Nephron progenitor cell (in vitro differentiated cells): ENCODE measurements at places on chromosomes 2 and 18.
A peak's percentile ranks its signal among the peaks of the same experiment; 100 is the strongest.

- DNase-seq, result no peak
These were observed 42.8 kb upstream of the CYTIP start for GRCh38 chr2:157486596-157487270.

DNA sequence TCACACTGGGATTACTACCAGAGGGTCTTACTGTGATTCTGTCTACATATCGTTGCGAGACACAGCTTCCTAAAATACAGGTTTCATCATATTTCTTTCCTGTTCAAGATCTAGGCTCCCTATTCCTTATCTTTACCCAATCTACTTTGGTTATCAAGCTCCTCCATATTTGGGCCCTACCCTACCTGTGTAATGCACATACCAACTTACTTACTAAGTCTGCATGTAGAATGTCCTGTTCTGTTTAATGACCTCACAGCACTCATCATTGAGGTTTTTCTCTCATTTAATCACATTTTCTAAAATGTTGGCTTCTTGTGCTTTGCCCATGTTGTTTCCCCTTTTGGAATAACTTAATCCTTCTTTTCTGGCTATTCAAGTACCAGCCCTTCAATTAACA lies 551.1 kb downstream of the ZEB2 start:
- DNase-seq, result no peak

GRCh38 chr2:19652811-19653210 lies 249.0 kb downstream of the TTC32 start:
- DNase-seq, result no peak

- peak; percentile 31 for DNase-seq
These were observed 2.1 kb downstream of the KLHL14 start for GRCh38 chr18:32770666-32771168.

GRCh38 chr2:45123521-45124191 lies 114.4 kb upstream of the SIX2 start:
- no peak for DNase-seq

DNA sequence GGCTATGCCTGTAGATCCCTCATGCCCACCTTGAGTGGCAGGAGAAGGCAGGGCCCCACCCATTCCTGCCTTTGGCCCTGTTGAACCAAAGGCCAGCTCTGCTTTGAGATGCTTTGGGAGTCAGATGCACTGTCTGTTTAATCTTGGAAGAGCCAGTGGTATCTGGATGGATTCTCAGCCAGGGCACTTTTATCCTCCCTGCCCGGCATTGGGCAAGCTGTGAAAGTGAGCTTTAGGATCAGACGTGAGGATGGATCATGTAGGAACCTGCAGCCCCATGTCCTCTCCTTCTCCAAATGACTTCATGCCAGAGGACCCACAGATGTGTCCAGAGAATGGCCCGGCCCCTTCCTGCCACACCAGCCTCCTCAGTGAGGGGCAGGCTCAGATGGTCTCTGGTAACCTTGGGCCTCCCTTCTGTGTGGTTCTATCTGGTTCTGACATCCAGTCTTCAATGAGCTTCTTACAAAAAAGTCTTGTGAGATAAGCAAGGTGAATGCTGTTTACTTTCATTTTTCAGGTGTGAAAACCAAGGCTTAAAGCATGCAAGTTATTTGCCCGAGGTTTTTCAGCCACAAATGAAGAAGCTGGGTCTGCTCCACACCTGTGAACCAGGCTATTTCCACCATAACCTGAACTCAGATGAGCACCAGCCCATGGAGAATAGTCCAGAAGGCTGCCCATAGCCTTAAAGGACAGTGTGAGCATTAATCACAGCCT lies 123.8 kb downstream of the KCTD1 start:
- DNase-seq, result no peak

GRCh38 chr18:37403100-37403781 lies 162.4 kb downstream of the CELF4 start:
- no peak for DNase-seq

- no peak for DNase-seq
These were observed 352.9 kb downstream of the TXNL1 start for GRCh38 chr18:56285387-56286065.

DNA sequence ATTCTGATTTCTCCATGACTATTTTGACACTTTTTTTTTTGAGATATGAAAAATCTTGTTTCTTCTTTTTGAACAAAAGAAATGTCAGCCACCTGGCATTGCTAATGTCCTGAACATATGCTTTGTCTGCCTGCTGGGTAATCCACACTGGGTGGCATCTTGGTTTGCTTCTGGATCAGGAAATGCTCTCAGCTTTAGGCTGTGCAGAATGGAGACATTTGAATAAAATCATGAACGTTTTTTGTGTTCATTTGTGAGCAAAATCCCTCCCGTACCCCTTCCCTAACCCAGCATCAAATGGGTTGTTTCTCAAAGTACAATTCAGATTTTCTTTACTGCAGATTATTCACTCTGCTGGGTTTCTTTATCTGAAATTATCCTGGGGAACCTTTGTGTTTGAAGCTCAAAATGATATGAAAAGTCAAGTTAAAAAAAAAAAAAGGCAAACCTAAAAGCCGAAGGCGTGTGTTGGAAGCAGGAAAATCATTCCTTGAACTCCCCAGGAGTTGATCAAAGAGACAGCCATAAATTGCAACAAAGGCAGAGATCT lies 53.4 kb upstream of the KLF7 start:
- DNase-seq, result no peak

- DNase-seq, result no peak
These were observed 778 bp downstream of the DYNC2LI1 start for GRCh38 chr2:43774617-43775016.

DNA sequence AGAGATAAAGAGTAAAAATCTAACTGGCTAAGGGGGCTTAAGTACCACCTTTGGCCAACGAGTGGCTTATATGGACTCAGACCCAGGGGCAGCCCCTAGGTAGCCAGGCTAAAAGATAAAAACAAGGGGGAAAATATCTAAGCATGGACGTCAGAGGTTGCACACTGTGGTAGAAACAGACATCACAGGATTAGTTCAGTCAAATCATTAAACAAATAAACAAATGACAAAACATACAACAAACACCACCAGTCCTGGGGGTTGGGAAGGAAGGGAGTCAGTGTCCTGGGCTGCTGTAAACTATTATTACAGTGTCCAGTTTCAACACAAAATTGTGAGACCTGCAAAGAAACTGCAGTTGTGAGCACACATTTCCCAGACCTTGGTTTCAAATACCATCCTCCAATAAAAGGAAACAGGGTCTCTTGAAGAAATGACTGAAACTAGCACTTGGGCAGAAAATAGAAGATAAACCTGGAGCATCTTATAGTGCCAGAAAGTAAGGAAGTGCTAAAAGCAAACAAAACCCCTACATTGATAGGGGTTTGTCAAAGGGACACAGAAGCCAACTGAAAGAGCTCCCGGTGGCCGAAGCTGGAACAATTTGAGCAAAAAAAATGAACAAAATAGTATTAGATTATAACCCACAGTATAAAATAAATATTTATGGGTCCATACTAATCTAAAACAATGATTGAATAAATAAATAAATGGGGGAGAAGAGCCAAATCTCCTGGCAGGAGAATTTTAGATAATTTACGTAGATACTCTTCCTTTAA lies 154.8 kb upstream of the KLF7 start:
- no peak for DNase-seq

- no peak for DNase-seq
These were observed 154.8 kb downstream of the RNF152 start for GRCh38 chr18:61738042-61738441.
